ENCODE measurements at places on chromosomes 6 and 20.

DNA sequence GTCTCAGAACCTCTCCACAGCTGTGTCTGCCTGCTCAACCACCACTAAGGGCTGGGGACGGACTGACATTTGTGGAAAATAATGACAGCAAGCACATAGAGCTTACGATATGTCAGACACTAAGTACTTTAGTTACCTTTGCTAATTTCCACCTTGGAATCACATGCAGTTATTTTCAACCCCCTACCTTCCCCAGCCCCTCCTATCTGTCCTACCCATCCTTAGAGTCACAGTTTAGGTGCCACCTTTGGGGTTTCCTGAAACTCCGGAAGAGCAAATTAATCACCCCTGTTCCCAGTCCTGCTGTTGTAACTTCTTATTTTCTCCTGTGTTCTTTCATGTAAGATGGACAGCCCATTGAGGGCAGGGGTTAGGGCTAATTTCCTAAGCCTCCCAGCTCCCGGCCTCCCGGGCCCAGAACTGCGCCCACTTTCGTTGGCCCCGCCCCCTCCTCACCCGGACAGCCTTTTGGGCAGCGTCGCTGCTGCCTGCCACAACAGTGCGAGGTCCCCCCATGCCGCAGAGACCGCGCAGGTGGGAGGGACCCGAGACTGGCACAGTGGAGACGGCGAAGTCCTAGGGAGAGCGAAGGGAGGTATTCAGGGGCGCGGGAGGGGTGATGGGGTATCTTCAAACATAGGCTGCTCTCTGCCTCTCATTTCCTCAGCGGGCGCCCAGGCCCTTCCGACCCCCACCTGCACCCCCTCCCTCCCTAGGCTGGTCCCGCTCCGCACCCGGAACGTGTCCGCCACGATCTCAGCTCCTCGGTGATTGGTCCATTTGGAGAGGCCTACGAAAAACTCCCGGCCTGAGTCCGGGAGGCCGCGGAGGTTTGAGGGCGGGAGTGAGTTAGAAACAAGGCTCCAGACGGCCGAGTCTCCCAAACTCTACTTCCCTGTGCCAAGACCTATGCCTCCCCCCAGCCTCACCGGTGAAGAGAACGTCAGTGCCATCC lies 1.1 kb downstream of the DDAH2 start:
- no peak for DNase-seq

DNA sequence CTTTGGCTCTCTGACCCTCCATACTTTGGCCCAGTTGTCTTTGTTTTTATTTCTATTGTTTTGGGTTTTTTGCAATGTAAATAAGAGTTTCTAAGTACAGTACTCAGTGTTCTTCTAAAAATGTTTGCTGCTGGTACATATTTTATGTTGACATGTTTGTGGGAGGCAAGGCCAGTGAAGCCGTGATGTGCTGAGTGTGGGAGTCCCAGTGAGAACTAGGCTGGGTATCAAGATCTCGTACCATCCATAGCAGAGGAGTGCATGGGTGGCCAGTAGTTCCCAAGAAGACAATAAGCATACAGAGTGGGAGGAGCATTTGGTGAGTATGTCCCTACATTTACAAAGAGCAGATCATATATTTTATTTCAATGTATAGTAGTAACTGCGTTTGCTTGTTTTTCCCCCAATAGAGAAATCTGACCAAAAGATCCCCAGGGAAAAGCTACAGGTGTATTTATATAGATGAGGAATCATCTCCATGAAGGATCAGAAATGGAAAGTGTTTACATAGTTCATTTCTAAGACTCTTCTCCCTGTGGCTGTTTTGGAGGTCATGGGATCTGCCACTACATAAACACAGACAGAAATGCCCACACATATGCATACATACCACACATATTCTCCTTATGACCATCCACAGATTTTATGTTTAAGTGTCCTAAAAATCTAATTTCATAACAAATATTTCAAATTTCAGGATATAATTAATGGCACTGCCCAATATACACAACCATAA lies 285.9 kb downstream of the ALDH8A1 start:
- DNase-seq: no peak

DNA sequence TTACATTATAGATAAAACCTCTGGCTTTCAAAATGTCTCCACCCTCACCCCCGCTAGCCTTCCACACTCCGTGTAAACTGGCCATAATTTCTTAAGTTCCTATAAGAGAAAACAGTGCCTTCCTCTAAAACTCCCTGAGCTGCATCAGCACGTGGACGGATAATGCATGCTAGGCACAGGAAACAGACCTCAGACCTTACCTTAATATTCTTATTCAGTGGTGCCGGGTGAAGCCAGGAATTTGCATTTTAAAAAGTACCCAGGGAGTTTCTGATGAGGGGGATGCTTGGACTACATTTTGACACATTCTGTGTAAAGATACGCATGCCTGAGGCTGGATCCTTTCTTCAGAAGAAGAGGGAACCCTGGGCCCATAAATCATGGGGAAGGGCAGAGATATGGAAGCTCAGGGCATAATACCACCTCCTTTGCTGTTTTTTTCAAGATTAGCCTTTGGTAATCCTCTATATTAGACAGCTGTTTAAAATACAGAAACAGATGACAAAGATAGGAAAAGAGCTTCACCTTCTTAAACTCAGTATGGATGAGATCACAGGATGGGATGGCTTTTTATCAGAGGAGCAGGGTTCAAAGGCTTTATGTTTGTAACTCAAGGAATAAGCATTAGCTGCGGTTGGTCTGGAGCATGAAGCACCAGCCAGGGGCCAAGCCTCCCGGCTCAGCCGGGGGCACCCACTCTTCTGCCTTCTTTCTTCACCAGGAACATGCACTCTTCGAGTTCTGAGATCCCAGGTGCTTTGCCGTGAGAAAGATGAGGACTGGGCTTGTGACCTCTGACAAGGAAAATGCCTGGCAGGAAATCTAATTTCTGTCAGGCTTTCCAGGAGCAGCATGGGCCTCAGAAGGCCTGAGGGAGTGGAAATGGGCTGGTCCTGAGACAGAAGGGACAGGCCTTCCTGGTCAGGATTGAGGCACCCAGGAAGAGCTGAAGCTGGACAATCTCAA lies 218.1 kb upstream of the SOX4 start:
- no peak for DNase-seq

DNA sequence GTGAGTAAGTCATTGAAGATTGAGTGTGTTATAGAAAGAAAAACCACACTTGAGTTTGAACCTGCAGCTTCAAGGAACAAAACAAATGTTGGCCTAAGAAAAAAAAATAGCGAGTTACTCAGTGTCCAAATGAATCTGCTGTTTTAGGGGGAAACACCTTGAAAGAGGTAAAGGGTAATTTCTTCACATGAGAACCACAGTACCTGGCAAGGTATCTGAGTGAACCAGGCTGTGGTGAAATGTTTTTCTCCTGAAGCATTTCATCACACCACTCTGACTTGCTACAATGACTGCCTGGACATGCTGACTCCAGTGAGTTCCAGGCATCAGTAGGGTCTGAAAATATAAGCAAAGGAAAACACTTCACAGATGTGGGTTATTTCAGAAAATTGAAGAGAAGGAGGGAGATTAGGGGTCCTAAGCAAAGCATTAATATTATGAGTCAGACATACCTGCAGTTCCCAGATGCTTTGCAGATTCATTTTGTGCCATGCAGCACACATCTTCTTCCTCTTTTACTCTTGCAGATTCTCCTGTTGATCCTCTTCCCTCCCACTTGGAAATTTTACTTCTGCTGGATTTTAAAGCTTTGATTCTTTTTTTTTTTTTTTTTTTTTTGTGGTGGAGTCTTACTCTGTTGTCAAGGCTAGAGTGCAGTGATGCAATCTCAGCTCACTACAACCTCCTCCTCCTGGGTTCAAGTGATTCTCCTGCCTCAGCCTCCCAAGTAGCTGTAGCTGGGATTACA lies 206.2 kb upstream of the SGK1 start:
- no peak for DNase-seq

GRCh38 chr6:138371720-138372119 lies 6.0 kb upstream of the SMIM28 start:
- no peak for DNase-seq

DNA sequence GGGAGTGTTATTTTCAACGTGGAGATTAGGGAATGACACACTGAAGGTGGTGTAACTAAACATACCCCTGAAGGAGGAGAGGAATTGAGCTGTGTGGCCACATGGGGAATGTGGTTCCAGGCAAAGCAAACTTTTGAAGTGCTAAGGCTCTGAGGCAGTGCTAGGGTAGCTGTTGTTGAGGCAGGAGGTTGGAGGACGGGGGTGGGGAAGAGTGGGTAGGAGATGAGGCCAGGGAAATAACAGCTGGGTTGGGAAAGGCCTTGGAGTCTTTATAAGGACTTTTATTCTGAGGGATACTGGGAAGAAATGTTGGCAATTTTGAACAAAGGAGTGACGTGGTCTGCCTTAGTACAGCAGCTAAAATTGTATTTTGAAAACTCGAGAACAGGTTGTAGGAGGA lies 13.0 kb downstream of the RPRD1B start:
- DNase-seq: no peak

GRCh38 chr6:16243055-16243454 lies 4.7 kb downstream of the GMPR start:
- DNase-seq: no peak

GRCh38 chr6:167668019-167668753 lies 158.5 kb upstream of the AFDN start:
- DNase-seq: no peak

- DNase-seq: no peak
These were observed 190.3 kb downstream of the RNF144B start for GRCh38 chr6:18577491-18577890.

- no peak for DNase-seq
These were observed 56.4 kb downstream of the LYRM4 start for GRCh38 chr6:5204376-5204775.

GRCh38 chr6:91813641-91814040 lies 1226.8 kb upstream of the MAP3K7 start:
- no peak for DNase-seq

- no peak for DNase-seq
These were observed 115.6 kb downstream of the ZDHHC14 start for GRCh38 chr6:157496534-157497095.

DNA sequence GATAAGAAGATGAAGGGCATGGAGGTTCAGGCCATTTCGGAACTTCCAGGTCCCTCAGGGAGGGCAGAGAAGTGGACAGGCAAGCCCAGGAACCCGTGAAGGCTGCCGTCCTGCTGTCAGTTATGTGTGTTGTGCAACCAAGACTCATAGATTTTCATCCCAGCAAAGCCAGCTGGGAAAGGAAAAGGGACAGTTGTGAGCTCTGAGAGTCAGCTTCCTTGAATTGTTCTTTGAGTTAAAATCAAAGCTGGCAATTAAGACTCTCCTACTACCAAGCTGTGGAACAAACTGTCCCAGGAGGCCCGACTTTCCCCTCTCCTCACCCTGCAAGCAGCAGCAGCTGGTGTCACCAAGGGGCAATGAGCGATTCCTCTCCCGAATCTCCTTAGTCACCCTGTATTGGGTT lies 46.3 kb upstream of the IYD start:
- no peak for DNase-seq

DNA sequence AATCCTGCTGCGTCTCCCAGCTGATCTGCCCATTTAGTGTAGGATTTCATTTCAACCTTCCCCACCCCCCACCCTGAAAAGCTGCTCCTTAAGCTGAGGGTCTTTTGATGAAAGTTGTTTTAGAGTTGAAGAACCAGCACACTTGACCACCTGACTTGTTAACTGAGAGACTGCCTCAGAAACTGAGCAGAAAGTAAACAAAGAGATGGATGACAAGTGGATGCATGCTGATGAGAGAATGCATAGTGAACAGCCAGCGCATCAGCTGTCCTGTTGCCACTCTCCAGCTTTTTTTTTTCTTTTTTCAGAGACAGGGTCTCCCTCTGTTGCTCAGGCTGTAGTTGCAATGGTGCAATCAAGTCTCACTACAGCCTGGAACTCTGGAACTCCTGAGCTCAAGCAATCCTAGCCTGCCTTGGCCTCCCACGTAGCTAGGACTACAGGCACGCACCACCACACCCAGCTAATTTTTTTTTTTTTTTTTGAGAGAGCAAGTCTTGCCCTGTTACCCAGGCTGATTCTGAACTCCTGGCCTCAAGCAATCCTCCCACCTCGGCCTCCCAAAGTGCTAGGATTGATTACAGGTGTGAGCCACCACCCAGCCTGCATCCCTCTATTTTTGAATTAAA lies 9.5 kb downstream of the RPL10A start:
- DNase-seq: no peak

- DNase-seq: peak; percentile 72
These were observed 11.5 kb downstream of the PRDM1 start for GRCh38 chr6:106097411-106098231.

DNA sequence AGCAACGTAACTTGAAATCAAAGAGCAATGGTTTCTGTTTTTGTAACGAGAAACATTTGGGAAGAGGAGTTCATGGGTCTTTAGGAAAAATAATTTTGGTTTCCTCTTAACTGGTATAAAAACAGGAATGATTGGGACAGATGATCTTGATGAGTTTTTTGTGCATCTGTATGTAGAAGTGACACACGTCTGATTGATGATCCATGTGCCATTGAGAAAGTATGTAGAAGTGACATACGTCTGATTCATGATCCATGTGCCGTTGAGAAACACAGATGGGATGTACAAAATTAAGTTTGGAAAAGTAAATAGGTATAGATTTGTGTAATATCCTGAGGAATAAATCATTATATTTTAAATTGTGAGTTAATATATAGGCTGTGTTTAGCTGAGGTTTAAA lies 2.1 kb downstream of the KIAA1586 start:
- no peak for DNase-seq

DNA sequence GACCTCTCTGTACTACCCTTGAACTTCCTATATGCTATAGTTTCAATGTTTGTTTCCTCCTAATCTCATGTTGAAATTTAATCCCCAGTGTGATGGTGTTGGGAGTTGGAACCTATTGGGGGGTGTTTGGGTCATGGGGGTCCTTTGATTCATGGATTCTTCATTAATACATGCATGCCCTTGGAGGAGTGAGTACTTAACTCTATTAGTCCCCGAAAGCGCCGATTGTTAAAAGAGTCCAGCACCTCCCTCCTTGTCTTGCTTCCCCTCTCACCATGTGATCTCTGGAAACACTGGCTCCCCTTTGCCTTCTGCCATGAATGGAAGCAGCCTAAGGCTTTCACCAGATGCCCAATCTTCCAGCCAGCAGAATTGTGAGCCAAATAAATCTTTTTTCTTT lies 31.7 kb downstream of the NCR2 start:
- DNase-seq: no peak

DNA sequence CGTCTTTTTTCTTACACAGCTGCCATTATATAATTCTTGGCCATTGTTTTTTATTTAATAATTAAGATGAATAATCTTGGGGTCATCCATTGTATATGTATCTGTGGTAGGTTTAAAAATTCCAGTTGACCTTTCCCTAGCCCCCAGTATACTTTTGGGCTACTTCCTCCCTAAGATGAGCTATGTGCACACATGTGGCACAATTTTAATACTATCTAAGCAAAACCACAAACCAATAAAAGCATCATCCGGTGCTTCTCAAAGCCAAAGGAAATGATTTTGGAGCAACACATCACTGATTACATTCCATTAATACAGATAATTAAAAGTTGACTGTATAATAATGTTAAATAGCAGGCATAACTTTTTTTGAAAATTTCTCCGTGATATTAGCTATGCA lies 161.2 kb downstream of the ATXN1 start:
- DNase-seq: no peak

GRCh38 chr20:40669692-40670091 lies 19.3 kb downstream of the MAFB start:
- no peak for DNase-seq

Measured in hematopoietic multipotent progenitor cell treated with erythropoietin and hydrocortisone succinate and interleukin-3 and kit ligand, for 8 days (in vitro differentiated cells).